Neural crest cell (in vitro differentiated cells): ENCODE measurements at places on chromosomes 16 and 17. TPM values are rescaled to one million over a fixed set of nuclear protein-coding genes. Genes with fewer than 3 reads are reported as not detected.

DNA sequence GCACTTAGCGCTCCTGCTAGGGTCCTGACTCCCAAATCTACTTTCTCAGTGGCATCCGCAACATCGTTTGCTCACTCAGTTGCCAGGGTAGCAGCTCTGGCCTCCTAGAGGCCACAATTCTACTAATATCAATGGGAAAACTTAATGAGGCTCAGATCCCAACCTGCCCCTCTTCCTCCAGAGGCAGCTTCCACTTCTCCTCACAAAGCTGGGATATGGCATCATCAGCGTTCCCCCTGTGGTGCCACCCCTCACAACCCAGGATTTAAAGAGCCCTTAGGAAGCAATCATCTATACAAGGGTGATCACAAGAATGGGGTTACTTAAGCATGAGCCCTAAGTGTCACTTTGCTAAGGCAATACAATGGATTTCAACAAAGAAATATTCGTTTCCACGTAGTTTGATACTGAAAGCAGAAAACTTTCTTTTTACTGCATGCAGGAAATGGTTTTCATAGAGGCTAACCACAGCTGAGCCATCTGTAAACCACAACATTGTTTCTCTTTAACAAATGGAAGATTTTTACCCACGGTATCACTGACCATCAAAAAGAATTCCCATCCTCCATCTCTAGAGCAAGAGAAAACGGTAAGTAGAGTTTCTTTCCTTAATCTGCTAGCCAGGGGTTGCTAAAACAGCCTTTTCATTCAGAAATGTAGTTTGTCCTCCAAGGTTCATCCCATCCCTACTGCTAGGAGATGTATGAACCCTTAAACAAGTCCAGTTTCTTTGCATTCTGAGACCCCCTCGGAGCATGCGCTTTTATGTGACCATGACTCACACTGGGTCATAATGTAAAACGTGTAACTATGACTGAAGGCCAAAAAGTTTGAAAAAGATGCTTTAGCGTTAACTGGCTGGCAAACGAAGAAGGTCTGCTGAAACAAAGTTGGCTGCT is 68.3 kb upstream of the BCAR1 start:
- DNase-seq, result peak; percentile 12

DNA sequence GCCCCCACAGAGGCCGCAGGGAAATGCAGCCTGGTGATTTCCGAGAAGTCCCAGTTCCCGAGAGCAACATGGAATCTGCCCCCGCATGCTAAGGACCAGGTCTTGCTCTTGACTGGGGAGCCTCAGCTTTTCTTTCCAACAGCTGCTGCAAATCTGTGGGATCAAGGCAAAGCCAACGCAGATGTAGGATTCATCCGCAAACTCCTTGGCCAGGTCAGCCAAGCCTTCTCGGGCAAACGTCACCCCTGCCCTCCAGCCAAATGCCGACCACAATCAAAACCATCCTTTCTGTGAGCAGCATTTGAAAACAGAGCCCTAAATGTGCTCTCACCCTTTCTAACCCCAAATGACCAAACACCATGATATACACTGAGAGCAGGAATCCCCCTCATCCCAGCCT is 54.0 kb downstream of the MRM3 start:
- no peak for DNase-seq

DNA sequence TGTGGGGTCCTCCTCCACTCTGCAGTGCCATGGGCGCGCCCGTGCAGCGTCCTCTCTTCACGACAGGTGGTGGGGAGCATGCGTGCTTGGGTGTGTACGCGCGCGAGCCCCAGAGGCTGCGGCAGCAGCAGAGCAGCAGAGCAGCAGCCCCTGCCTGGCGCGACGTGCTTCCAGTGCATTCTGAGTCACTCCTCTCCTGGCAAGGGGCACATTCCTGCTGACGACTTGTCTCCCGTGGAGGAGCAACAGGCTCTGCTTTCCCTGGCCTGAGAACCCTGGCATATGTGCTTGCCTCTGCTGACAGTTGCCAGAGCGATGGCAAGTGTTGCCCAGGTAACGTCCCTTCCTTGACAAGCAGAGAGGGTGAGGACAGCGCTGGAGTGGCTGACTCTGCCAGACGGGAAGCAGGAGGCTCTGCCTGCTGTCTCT is 133.8 kb upstream of the PLCG2 start:
- no peak for DNase-seq

- no peak for DNase-seq
Measured at GRCh38 chr17:29376667-29377270, 13.4 kb upstream of the TAOK1 start.

DNA sequence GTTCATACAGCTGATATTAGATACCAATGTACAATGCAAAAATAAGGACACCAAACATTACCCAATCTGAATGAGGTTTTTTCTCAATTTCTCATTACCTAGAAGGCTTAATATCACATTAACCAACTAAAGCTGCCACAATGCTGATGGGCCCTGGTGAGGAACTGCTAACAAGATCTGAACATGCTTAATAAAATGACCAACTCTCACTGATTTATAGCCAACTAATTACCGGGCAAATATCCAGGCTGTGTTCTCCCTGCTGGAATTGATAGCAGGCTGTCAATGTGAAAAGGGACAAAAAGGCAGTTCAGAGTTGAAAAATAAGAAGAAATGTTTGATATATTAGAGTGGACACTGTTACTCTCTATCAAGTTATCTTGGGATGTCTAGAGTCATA is 124.6 kb downstream of the TOX3 start:
- no peak for DNase-seq

- DNase-seq, result no peak
Measured at GRCh38 chr16:57388359-57389086, 16.0 kb upstream of the CCL17 start.

- no peak for DNase-seq
Measured at GRCh38 chr17:30520436-30520835, 43.2 kb downstream of the GOSR1 start.

GRCh38 chr17:82214012-82214628 is 1.5 kb upstream of the CCDC57 start:
- DNase-seq, result no peak

DNA sequence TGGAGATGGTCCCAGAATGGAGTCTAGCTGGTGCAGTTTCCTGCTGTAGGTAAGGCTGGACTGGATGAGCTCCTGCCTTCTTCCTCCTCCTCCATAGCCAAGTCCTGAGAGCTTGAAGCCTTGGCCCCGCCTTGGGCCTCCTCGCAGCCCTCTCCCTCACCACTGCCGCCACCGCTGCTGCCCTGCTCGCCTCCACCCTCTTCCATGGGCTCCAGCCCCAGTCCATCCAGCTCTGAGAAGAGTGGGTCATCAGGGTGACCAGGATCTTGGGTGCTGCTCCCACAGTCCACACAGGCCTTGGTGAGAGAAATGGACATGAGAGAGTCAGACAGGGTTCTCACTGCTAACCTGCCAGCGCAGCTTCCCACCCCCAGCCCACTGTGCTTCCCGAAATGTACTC is 11.2 kb downstream of the PER1 start:
- DNase-seq, result no peak

DNA sequence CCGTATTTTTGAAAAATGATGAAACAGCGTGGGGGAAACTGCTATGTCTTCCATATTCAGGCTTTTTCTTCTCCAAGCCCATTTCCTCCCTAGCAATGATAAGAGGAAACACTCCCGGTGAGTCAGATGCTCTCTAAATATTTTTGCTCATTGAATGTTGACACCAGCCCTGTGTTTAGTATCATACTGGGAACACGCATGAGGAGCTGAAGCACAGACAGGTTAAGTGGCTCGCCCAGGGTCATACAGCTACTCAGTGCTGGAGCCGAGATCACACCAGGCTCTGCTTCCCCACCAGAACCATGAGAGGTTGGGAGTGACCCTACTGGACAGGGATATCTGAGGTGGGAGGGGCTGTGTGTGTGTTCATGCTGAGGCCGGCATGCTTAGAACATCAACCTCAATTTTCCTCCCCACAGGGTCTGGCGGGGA is 37.8 kb upstream of the ADGRG1 start:
- no peak for DNase-seq

DNA sequence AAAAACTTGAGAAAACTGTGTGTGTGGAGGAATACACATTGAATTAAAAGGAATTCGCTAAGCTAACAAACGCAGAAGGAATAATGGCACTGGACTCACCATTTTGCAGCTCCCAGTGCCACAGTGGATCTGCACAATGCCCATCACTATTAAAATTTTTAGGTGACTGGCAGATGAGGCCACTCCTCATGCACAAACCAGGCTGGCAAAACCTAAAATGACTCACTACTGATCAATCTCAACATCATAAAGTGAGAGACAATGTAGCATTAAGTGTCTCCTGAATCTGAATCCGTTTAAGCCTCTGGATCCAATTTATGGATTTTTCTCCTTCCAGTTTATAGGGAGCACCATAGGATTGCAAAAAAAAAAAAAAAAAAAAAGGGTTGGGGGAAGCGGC is 20.6 kb downstream of the MYH10 start:
- no peak for DNase-seq

DNA sequence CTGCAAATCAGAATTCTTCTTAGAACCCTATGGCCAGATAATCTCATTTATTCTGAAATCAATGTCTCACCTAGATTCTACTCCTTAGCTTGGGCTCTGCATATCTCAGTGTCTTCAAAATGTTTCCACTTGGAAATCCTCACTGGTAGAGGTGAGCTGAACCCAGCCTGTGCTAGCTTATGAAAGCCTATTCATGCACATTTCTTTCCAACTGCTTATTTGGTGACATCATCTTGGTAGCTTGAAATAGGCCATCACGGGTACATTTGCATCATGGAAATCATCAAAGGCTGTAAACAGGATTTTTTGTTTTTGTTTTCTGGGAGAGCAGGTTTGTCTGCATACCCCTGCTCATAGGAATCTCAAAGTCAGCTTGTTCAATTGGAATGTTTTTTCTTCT is 130.8 kb downstream of the KCNJ18 start:
- no peak for DNase-seq

DNA sequence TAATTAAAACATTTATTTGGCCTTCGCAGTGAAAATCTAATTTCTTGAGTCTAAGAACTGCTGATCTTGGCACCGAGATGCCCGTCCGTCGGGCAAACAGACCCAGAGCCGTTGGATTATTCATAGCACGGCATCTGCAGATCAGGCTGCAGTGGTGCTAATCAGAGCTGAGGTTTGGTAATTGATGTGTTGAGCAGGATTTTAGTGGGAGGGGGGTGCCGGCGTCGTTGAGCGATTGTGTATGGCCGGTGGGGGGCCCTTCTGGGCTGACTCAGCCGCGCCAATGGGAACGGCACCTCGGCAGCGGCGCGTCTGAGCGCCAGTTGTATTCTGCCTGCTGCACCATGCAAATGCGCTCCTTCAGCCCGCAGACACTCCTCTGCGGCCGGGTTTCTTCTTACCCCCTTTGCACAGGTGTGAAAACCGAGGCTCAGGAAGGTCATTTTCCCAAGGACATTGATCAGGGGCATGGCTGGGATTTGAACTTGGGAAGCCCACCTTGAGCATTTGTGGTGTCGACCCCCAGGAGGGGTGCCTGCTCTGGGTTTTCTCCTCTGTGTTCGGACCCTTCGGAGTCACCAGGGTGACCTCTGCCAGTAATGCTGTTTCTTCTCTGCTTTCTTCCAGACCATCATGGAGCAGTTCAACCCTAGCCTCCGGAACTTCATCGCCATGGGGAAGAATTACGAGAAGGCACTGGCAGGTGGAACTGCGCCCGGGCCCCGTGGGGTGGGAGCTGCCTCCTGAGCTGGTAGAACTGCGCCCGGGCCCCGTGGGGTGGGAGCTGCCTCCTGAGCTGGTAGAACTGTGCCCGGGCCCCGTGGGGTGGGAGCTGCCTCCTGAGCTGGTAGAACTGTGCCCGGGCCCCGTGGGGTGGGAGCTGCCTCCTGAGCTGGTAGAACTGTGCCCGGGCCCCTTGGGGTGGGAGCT is 18.4 kb downstream of the BAIAP2 start:
- DNase-seq, result no peak

GRCh38 chr17:79952901-79953300 is 82.8 kb downstream of the TBC1D16 start:
- DNase-seq, result no peak

DNA sequence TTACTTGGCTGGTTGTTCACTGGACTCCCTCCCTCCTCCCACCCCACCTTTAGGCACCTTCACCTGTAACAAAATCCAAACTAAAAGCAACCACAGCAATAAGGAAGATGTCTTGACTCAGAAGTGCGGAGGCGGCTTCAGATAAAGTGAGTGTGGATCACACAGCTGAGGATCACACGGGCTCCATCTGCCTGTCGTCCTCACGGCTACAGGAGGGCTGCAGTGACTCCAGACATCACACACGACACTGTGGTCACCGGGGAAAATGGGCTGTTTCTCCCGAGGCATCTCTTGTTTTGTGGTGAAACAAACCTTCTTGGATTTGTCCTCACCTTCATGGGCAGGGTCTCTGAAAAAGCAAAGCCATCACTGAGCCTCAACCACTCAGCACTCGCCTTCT is 7.9 kb upstream of the ACSF3 start:
- DNase-seq, result no peak

- no peak for DNase-seq
Measured at GRCh38 chr17:4267402-4267801, 3.6 kb upstream of the ANKFY1 start.

- no peak for DNase-seq
Measured at GRCh38 chr16:57061084-57061905, 31.1 kb upstream of the CPNE2 start.

DNA sequence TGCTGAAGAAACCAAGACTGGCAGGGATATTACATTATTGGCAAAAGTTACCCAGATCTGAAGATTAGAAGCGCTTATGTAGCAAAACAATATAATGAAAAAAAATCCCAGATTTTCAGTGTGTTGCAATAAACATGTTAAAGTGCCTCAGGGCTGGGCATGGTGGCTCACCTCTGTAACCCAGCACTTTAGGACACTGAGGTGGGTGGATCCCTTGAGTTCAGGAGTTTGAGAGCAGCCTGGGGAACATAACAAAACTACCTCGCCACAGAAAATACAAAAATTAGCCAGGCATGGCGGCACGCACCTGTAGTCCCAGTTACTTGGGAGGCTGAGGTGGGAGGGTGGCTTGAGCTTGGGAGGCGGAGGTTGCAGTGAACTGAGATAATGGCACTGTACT is 6.8 kb downstream of the ZNF207 start:
- DNase-seq, result no peak

DNA sequence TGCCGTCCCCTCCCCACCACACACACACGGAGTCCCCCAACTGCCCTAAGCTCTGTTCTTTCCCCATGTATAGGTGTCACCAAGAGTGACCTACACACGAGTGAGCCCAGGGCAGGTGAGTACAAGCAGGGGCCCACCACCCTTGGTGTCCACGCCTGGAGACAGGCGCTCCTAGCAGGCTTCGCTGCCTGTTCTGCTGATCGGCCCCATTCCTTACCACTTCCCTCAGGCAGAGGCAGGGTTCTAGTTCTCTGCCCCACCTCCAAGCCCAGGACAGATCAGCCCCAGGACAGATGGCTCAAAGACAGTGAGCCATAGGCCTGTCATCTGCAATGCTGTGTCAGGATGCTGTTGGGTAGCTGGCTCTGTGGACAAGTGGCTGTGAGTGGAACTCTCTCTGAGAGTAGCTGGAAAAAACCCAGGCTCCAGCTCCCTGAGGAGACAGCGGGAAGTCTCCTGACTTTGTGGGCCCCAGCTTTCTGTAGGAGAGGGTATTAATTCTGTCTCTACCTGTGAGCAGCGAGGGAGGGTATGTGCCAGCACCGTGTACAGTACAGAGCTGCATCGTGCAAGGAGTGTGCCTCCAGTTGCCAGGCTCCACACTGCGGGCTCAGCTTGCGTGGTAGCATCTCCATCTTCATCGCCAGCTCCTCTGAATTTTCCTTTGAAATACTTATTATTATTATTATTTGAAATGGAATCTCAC is 897 bp downstream of the TP53I13 start:
- no peak for DNase-seq

OXLD1 gene
- 25.5 and 28.2 TPM in 2 replicates for total RNA-seq

PRRT2 gene
- 18.6 and 21.2 TPM in 2 replicates for total RNA-seq

TERF2IP gene
- total RNA-seq, result 47.2 and 50.2 TPM in 2 replicates

SCNN1G gene
- not detected in 2 replicates for total RNA-seq

MAPK8IP3 gene
- total RNA-seq, result 111 and 113 TPM in 2 replicates

NUPR1 gene
- not detected in 2 replicates for total RNA-seq

CES4A gene
- 1.8 TPM in 2 replicates for total RNA-seq

PMM2 gene
- 20.8 and 21.5 TPM in 2 replicates for total RNA-seq
